Choroid plexus epithelial cell (primary cell): ENCODE measurements at places on chromosomes 16 and 17.
A peak's percentile ranks its signal among the peaks of the same experiment; 100 is the strongest.

DNA sequence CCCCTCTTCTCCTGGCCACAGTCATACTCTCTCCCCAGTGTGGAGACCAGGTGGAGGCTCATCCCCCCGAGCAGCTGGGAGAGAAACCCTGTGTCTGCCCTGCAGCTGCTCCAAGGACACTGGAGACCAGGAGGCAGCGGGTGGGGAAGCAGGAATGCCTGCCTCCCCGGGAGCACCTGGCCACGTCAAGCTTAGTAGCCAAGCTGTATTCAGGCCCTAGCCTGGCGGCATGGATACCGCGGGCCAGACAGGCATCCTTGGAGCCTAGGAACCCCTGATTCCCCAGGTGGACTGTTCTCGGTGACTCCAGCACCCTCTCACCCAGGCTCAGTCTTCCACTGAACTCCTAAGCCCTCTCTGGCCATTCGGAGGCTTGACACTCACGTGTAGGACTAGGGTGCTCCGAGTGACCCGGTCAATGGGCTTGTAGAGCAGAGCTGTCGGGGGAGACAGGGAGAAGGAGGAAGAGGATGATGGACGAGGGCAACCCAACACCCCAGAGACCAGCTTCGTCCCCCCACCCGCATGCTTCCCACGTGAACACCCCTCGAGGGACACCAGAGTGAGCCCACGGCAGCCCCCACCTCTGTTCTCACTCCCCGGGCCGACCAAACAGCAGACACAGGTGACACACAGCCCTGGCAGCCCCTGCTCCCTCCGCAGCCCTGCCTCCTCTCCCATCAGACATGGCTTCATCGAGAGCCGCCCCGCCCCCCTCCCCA lies 76.5 kb downstream of the TIMM22 start:
- DNase-seq: no peak

DNA sequence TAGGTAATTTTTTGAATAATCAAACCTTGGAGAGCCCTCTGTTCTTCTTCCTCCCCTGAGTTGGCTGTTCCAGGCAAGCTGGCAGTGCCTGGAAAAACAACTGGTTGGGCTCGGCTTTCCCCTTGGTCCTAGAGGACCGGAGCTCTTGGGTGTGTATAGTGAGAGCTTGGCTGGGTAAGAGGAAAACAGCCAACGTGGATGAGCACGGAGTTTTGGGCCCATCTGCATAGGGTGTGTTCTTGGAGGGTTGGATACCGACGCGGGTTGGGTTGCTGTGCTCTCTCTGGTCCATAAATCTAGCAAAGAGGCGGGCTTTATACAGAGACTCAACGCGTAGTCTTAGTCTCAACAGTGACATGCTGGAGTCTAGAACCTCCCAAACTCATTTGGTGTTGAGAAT lies 23.2 kb downstream of the ITGB3 start:
- peak; percentile 67 for DNase-seq

GRCh38 chr16:86555704-86556075 lies 655 bp upstream of the MTHFSD start:
- DNase-seq: no peak

DNA sequence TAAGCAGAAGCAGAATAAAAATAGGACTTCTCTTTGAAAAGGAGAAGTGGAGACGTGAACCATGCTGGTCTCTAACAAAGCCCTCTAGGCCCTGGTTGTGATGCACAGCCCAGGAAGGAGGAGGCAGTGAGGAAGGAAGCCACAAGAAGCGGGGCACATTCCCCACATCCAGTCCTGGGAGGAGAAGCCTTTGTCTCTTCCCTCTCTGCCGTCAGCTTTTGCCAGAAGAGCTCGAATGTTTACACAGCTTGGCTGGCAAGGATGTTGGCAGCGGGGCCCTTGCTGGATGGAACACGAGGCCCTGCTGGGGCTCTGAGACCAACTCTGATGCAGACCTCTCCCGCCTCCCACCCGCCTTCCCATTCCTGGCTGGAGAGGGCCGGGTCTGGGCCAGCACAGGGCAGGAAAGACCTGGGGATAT lies 91.3 kb downstream of the MAF start:
- DNase-seq: no peak

DNA sequence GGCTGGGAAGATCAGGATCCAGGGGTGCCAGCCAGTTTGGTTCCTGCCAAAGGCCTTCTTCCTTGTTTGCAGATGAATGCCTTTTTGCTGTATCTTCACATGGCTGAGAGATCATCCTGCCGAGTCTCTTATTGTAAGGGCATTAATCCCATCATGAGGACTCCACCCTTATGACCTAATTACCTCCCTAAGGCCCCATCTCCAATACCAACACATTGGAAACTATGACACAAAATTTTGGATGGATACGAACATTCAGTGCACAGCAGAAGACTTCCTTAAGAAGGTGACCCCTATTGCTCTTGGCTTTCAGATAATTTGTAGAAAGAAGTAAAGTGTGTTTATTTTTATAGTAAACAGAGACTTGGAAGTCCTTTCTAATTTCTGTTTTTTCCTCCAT lies 1164.7 kb upstream of the CDH8 start:
- no peak for DNase-seq

DNA sequence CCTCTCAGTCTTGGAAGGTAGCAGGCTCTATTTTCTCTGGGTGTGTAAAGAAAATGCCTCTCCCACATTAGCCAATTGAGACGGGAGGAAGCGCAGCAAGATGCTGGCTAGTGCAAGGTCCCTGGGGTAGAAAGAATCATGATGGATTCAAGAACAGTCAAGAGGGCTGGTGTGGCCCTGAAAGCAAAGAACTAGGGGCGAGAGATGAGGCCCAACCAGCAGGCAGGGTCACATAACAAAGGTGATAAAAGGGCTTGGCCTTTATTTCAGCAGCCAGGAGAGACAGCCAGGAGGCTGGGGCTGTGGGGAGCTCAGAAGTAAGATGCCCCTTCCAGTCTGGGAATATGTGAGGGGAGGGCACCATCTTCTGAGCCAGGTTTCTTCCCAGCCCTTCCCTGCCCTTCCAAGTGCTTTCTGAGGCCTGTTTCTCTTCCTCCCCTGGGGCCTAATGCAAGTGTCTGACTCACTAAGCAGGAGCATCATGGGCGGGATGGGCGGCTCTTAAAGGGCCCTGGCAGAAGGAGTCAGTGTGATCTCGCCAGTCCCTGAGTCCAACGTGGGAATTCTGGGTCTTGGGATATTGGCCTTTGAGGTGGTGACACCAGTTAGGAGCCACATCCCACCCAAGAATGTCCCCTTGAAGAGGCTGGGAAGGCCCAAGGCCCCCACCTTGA lies 3.9 kb upstream of the NLRC5 start:
- DNase-seq: peak; percentile 89

DNA sequence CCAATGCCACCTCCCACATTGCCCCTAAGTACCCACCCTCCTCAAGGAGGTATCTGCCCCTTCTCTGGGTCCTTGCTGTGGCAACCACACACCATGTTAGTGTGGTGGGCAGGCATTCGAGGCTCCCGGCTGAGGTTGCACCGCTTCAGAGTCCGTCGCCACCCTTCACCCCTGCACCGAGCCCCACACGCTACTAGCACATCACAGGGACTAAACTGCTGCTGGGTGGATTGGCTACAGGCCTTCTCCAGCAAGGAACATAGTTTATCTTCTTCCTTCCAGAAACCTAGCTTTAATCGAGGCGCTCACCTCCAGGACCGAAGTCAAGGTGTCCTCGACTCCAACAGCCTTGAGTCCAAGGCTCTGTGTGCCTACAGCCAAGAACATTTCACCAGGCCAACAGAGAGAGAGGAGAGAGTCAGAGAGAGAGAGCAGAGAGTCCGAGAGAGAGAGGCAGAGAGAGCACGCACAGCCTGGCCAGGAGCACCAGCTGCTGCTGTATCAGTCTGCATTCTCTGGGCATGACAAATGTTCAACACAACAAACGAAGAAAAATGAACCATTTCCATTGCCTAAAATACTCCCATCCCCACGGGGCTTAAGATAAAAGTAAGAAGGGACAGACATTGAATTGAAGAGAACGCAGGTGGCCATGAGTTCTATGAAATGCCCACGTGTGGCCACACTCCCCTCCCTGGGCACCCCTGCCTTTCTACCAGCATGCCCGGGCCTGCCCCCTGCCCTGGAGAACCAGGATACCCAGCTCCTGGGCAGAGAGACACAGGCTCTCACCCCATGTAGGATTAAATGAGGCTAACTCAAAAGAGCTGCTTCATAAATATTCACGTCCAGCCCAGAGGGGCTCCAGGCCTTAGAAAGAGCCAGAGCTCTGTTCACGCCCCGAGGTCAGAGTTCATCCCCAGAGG lies 94.9 kb downstream of the RBFOX3 start:
- no peak for DNase-seq

DNA sequence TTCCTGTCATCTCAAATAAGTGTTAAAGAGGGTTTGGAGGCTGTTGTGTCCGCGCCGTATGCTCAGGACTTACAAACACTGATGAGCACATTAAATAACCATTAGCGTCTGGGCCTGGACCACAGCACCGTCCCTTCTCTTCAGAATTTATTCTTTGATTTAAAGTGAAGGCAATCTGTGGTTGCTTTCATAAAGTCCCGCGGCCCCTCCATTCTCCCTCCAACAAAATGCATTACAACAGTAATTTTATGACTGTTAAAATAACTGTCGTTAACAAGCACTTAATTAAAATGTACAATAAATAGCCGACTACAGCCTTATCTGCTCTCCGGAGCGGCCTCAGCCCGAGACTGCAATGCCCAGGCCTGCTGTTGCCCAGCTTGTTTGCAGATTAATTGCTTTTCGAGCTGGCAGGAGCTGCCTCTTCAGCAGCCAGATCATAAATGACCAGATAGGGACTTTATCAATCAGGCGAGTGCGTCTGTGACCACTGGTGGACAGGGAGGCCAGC lies 30.6 kb upstream of the IRX3 start:
- DNase-seq: no peak

- DNase-seq: no peak
Measured at GRCh38 chr16:85104147-85104546, 8.1 kb downstream of the CIBAR2 start.

DNA sequence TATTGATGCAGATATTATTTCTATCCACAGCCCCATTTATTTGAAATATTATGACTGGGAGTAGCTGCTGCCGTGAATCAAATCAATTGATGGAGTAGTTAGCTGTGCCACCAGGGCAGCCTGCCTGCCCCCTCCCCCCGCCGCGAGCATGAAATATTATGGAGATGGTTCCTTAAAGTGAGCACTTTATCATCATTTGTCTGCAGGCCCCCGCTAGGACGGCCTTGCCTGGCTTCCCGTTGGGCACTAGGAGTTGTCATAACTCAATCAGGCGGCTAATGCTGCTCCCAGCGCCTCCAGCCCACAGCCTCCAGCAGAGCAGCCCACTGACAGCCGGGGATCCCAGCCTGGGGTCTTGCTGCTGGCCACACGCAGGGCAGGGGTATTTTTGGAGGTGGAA lies 173.9 kb downstream of the SALL1 start:
- DNase-seq: no peak

DNA sequence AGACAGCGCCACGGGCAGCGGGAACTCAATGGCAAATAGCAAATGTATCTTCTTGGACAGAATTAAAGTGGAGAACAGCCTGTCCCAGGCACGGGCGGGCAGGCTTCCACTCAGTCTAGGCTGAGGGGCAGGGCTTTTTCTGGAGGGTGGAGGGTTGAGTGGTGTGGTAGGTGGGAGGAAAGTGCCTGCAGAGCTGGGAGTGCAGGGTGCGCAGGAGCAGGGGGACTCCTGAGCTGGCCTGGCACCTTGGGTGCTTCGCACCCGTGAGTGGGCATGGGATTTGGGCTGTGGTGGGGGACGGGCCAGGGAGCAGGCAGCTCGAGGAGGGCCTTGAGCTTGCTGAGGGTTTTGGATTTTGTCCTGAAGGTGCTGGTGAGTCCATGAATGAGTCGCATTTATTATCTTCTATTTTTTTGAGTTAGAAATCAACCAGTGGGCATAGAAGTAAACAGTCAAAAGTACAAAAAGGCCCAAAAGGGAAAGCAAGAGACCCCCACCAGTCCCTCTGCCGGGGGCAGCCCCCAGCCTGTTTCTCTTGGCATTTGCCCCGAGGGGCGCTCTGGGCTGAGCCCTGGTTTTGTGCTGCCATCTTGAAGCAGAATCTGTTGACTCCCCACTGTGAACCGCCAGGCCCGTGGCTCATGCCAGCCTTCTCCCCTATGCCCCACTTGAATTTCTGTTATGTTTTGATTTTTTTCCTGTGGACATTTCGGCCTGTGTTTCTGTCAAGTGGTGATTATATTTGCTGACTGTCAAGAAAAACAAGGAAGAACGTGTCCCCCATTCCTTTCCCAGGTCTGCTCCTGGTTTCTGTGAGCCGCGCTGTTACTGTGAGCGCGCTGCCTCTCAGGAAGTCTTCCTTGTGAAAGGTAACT lies 8.2 kb downstream of the ADORA2B start:
- DNase-seq: no peak
